ENCODE measurements at places on chromosomes 2 and 18.
A peak's percentile ranks its signal among the peaks of the same experiment; 100 is the strongest.

DNA sequence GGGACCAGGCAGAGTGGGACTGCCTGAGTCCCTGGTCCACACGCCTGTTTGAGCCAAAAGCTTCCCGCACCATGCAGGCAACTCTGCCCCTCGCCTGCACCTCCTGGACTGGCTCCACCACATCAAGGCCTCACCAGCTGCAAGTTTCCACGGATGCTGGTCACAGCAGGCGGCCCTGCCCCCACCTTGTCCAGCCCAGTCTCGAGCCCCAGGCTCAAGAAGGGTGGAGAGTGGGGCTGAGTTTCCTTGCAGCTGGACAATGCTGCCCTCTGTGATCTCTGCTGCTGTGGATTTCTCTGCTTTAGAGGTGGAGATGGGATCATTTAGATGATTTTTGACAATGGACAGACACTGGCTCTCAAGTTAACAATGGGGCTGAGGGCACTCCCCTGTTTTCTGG, 74.9 kb downstream of the MTCL1 start:
- DNase-seq, result no peak

DNA sequence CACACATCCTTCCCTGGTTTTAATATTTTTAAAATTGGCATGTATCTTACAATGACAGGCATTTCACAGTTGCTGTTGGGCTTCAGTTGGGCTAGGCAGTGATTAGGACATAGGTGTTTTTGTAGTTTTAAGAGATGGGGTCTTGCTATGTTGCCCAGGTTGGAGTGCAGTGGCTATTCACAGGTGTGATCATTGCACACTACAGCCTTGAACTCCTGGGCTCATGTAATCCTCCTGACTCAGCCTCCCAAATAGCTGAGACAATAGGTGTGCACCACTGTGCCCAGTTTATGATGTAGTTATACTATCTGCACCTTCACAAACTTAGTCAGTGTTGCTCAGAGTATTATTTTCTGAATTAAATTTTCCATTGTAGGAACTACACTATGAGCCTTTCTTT, 43.3 kb downstream of the PCARE start:
- no peak for DNase-seq

DNA sequence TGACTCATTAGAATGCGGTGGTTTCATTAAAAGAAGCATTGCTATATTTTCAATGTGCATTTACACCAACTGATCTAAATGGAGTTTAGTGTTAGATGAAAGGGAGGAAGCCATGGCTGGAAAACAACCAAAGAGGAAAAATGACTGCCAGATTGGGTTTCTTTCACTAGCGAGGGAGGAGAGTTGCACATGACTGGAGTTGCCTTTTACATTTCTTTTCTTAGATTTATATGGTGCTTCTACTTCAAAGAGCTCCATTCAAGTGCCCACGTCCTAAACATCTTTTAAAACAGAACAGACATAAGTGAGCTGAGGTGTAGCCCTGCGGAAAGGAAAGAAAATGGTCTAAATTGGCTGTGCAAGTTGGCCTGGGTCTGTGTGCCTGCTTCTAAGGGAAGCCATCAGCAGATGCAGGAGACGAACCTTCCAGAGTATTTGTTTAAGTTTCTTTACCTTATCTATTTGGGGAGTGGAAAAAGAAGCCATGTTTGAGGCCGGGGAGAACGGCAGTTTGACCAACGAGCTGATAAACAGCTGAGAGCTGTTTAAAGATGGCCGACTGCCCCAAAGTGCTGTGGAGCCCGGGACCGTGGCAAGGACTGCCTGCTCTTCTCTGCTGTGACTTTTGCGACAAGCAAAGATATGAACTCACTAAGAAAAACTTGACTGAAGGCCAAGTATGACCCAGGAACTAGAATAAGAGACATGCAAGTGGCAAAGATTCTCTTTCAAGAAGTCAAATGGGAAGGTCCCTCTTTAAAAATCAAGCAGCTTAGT, 327.0 kb downstream of the ZNF516 start:
- peak; percentile 16 for DNase-seq

DNA sequence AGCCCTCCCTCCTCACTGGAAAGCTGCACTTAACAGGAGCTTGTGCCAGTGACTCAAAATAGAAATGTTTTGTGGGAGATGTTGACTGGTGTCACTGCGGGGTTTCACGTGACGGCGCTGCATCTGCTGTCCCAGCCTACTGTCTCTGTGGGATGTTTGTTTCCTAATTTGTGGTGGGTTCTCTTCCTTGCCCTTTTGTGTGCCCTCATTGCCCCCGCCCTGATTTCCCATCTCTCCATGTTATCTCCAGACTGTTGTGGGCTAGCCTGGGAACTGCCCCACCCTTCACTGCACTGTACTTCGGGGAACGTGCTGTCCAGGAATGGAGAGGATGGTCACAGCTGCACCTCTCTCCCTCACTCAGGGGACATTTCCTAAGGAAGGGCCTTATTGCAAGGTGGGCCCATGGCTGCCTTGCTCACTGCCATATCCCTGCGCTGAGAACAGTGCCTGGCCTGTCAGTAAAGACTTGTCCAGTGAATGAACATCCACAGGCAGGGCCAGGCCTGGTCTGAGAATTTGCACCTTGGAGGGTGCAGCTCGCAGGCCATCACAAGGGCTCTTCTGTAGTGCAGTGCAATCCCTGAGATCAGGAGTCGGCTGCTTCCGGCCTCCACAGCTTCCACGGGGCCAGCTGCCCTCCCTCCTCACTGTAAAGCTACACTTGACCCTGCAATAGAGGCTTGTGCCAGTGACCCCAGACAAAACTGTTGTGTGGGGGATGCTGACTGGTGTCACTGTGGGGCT, 18.1 kb downstream of the ZAP70 start:
- DNase-seq, result no peak

DNA sequence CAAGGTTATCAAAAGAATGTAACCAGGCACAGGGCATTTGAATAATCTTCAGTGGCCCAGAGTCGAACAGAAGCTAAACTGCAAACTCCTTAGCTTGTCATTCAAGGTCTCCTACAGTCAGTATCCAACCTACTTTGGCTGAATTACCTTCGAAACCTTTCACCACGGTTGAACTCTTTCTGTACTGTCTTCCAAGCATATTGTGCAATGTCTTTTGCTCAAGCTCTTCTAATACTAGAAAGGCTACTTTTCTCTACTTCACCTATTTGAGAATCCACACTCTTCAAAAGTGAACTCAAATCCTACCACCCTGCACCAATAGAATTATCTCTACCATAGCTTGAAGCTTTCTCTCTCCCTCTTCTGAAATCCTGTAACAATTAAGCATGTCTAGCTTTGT, 142.9 kb downstream of the NR4A2 start:
- no peak for DNase-seq
